ENCODE measurements at places on chromosomes 3 and 15.

- no peak for DNase-seq
Observed at GRCh38 chr3:159319156-159319555, 517.3 kb downstream of the MFSD1 start.

DNA sequence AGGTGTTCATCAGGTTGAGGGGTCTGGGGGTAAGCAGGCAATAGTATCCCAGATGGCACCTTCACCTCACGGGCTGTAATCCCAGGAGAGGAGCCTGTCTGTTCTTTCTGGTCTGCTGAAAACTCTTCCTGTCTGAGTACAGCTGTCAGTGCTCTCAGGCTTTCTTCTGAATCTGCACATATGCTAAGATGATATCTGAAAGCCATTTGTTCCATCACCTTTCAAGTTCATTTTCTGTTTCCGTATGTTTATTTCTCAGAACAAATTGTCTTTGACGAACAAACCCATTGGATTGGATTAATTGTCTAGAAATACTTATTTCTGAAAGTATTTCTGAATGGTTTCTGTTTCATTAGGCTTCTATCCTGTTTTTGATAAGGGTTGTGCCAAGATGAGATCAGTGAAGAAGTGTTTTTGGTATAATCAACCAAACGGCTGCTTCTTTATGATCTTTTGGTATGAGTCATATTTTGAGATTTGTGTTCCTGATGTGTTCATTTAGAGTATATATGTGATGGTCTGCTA, 13.3 kb downstream of the ZNF592 start:
- no peak for DNase-seq

GRCh38 chr3:23940775-23941174, 4.3 kb upstream of the NR1D2 start:
- DNase-seq, result no peak

DNA sequence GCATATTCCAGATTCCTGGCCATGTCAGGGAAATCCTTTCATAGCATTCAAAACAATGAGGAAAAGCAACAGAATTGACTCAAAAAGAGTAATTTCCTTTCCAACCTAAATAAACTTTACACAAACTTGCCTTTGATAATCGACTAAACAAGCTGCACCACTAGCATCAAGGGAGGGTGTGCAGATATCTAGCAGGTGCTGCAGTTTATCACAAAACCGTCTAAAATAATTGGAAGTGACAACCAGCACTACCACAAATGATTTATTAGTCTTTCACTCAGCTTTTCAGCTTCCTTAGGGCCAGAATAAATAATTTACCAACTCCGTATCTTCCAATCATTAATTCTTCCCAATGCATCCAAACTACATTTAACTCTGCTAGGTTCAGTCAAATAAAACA, 71.7 kb downstream of the TBC1D5 start:
- no peak for DNase-seq

DNA sequence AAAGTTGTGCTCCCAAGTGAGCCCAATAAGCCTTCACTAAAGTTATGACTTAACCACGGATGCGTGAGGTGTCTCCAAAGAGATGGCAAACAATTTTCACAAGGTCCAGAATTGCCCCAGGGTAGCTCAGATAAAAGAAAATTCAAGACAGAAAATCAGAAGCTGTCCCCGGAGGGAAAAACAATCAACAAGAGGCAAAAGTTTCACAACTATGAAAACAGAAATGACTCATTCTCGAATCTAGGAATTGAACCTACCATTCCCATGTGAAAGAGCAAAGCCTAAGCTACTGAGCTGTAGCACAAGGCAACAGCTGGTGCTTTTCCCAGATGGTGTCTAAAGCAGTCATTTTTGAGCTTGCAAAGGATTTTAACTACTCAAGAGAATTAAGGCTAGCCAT, 33.5 kb upstream of the MKRN3 start:
- no peak for DNase-seq

GRCh38 chr15:43133430-43134156, at the start of gene TMEM62:
Gene TMEM62, plus strand, starts transcription at chr15:43133586. Its CDS starts 217 bp downstream, at chr15:43133803.
- peak; percentile 80 for DNase-seq

- DNase-seq, result no peak
Observed at GRCh38 chr3:144107923-144108322, 136.3 kb downstream of the DIPK2A start.

- no peak for DNase-seq
Observed at GRCh38 chr3:155342344-155342743, 48.9 kb upstream of the STRIT1 start.

DNA sequence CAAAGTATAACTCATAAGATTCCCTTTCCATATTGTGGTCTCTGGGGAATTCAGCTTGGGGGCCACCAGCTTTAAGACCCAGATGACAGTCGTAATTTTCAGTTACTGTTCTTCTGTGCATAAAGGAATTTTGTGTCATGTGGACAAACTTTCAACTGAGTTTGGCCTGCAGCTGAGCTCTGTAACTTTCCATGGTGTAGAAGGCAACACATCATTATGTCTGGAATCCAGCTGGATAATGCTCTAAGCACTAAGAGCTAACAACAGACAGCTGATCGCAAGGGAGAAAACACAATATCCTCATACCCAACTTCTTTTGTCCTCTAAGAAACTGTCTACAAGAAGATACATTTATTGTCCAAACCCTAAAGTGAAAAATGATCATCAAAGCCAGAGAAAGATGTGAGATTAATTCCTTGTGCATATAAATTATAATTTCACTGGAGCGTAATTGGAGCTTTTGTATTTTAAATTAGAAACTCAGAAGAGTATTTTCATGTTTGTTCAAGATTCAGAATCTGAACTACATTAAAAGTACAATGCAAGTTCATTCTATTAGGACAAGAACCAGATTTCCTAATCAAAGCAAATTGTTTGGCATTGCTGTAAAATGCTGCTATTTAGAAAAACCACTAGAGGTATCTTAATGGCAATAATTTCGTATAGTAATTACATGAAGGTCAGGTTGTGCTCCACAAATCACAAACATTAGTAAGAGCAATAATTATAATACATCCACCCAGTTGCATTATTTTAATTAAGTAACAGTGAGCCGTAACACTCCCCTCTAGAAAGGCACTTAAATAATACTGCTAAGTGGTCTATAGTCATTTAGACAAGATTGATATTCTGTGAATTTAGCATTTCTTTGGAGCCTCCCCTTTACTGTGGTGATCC, 218.8 kb downstream of the ATP8B4 start:
- no peak for DNase-seq

DNA sequence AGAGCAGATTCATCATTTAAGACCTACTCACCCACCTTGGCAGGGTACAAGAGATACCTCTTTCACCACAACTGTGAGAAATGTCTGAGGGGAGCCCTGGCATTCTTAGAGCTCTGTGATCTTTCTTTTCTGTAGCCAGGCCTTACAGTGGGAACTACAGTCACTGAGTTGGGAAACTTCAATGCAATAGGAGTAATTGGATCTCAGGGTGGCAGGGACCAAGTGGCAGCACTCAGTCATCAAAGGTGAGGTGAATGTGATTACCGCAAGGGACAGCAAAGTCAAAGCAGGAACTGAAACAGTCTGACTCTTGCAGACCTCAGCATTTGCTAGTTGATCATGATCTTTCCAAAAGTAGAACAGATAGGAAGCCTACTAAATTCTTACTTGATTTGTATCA, 7.2 kb upstream of the MCF2L2 start:
- DNase-seq, result no peak

DNA sequence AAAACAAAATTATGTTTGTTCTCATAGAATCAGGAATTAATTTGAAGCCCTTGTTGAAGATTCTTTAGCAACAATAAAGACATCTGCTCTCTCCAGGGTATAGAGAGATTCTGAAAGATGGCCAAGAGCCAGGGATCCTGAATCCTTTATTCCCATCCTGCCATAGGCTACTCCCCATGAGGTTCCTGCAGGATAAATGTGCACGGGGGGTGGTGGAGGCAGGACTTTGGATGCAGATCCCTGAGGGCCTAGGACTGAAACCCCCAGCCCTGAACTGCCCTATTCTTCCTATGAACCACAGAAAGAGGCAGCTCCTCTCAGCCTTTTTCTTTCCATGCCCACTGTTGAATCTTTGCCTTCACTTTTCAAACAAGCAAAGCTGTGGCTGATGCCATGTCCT, 17.1 kb downstream of the TMEM108 start:
- DNase-seq, result no peak

- DNase-seq, result no peak
Observed at GRCh38 chr15:69668963-69669362, 216.3 kb downstream of the RPLP1 start.

DNA sequence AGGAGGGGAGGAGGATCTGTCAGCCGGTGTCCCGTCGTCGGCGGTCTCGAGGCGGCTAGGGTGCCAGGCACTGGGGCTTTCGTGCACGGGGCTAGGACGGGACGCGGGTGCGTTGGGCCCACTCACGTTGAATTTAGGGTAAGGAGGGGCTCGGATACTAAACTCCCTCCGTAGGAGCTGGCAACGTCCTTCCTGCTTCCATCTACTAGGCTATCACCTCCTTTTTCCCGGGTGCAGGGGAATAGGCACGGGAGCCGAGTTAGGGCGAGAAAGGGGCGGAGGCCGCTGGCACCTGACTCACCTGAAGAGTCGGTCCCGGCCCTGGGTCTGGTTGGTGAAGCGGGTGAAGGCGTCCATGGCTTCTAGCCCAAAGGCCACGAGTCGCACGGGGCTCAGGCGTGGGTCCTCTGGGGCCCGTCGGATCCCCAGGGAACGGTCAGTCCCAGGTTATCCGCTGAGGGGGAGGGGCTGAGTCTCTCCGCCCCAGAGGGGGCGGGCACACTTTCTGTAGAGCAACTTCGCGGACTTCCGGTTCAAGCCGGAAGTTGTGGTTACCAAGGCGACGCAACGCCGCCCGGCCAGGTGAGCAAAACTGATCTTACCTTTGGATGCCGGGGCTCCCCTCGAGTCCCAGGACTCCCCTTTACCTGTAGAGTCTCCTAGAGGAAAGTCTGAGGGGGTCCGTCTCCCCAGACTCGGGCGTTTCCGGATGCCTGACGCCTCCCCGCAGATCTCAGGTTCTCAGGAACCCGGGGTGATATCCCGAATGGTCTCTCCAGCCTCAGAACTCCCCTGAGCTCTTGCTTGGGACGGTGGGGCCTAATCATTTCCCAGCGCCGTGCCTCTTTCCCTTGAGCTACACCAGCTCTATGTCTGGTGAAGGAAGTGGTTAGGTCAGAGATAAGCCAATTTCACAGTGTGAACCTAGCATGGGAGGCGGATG, at the start of the genes PEX11A and WDR93:
Gene PEX11A, minus strand, starts transcription at position 479 of the 943 bp plus-strand sequence. Its CDS starts 122 bp downstream, at position 357.
Gene WDR93, plus strand, starts transcription at position 536 of the 943 bp plus-strand sequence. CDS start 10,936 bp downstream, outside the sequence.
- DNase-seq, result peak; percentile 92

GRCh38 chr3:12462159-12462947, 21.9 kb upstream of the TSEN2 start:
- DNase-seq, result no peak

GRCh38 chr15:47409038-47409437, 308.3 kb upstream of the SEMA6D start:
- peak; percentile 47 for DNase-seq

DNA sequence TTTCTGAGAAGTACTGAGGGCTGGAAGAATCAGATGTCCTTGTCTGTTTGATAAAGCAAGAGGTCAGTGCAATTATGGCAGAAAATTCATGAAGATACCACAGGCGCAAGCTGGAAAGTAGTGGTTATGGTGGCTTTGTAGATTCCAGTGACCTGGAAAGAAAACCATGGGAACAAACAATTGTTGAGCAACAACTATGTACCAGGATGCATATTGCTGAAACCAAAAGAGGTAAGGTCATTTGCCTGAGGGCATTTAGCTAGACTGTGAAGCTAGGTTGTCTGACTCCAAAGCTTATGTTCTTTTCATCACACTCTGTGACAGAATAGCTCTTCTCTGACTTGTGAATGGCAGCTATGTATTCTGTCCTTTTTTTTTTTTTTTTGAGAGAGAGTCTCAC, 74.0 kb downstream of the B3GALNT1 start:
- no peak for DNase-seq

DNA sequence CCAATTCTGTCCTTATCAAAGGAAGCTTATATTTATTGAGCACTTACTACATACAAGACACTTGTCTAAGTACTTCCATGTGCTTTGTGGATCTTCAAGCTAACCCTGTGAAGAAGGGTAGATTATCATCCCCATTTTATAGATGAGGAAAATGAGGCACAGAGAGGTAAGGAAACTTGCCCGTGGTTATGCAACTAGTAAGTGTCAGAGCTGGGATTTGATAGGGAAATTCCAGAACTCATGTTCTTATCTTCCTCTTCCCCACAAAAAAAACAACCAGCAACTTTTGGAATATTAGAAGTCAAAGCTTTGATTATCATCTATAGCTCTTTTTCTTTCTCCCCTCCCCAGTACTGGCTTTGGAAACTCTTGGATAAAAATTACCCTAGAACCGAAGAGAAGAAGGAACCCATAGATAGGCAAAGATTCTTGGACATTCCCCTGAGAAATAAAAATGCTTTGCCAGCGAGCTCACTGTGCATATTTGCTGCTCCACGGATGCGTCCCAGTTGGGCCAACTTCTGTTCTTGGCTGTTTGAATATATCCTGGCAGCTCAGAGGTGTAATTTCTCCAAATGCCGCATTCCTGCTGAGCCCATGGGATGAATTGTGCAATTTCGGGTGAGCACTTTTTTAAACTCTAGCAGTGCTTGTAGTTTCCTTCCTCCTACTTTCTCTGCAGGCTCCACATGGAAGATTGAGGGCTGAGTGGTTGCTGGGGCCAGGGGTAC, 591.5 kb upstream of the CFAP20DC start:
- peak; percentile 59 for DNase-seq

DNA sequence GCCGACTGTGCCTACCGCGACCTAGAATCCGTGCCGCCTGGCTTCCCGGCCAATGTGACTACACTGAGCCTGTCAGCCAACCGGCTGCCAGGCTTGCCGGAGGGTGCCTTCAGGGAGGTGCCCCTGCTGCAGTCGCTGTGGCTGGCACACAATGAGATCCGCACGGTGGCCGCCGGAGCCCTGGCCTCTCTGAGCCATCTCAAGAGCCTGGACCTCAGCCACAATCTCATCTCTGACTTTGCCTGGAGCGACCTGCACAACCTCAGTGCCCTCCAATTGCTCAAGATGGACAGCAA, 1.4 kb downstream of the ISLR start:
- no peak for DNase-seq

DNA sequence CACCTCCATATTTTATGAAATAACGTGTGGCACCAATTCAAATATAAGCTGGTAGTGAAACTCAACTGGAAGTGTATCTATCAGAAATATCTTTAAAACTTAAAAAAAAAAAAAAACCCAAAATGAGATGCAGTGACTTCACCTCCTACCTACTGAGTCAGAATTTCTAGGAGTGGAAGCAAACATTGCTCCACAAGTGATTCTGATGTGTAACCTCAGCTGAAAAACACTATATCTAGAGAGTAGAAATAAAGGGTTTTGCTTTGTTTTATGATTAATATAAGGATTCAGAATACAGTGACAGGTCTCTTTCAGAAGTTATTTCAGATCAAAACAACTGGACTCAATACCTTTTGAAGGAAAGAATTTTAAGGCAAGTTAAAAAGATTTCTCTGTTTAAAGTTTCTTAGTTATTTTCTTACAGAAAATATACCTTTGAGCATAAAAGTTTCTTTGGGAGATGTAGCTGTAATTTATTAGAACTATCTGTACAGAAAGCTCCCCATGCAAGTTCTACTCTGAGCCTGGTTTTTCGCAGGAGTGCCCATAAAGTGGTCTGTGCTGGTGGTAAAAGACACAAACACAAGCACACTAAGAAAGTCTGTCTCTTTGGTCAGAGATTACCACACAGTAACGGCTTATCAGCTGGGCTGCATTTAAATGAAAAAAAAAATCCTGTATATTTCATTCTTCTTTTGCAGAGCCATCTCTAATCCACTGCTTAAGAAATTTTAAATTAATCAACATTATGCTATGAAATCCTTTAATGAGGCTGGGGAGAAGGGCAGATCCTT, 59.9 kb upstream of the PPIB start:
- no peak for DNase-seq

GRCh38 chr3:42999212-42999611, 20.1 kb downstream of the GASK1A start:
- DNase-seq, result no peak

GRCh38 chr3:73719413-73719851, 94.7 kb upstream of the PDZRN3 start:
- DNase-seq, result no peak

GRCh38 chr3:108292905-108293328, 3.4 kb upstream of the HHLA2 start:
- DNase-seq, result no peak

All from testis (tissue), 5 donors.